CD8-positive, alpha-beta T cell (primary cell): ENCODE measurements at places on chromosomes 16 and 17. TPM values are rescaled to one million over a fixed set of nuclear protein-coding genes. Genes with fewer than 3 reads are reported as not detected.

COQ7 gene
- 11.7 TPM for total RNA-seq

KCNG4 gene
- not detected for total RNA-seq

DNA sequence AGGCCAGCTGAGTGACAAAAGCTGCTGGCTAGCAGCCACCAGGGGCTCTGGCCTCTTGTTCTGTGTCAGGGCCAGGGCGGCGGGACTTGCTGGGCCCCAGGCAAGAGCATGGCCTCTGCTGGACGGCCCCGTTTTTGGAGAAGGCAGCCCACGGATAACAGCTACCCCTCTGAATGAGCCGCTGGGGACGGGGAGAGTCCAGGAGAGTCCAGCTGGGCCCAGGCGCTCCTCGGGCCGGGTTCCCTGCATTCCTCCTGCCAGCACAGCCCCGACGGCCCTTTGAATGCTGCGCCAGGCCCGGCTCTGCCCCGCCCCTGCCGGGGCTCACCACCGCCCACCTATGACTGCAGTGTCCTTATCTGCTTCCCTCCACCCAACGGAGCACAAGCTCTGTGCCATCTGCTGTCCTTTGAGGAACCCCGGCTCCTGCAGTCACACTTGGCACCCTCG lies 33.4 kb downstream of the SLC7A5 start:
- no peak for DNase-seq

HOXB5 gene
- not detected for total RNA-seq

DNA sequence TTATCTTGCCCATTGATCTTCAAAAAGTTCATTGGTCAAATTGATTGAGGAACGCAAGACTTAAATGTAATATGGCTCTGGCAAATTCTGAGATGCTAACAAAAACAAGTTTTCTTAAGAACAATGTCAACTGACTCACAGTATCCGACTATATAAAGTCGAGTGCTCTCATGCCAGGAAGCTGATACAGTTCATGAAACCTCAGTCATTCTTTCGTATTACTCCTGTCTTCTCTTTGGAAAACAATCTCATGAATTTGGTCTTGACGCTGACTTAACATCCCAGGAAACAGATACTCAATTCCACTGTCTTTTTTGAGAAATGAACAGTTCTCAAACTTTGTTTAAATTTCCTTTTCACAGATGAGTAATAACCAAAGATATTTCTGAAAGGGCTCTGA lies 704.9 kb downstream of the MAF start:
- DNase-seq, result no peak
